ENCODE measurements at places on chromosomes 5 and 9. TPM values are rescaled to one million over a fixed set of nuclear protein-coding genes. Genes with fewer than 3 reads are reported as not detected.

GRCh38 chr5:64149268-64149667 lies 16.4 kb upstream of the RNF180 start:
- no peak for DNase-seq

- DNase-seq, result no peak
These were observed 119.5 kb upstream of the CTNND2 start for GRCh38 chr5:12023614-12024241.

- DNase-seq, result no peak
These were observed 193.0 kb downstream of the SPOCK1 start for GRCh38 chr5:137305971-137306602.

- no peak for DNase-seq
These were observed 136.4 kb downstream of the SAXO1 start for GRCh38 chr9:18896531-18897179.

HAVCR1 gene
- not detected for total RNA-seq

LMX1B gene
- total RNA-seq, result not detected

Measured in pulmonary artery endothelial cell (primary cell).